IMR-90 (cell line): ENCODE measurements at places on chromosomes 1 and 21.

- H3K36me3 ChIP-seq = no peaks in the 10 kb centered on the region
- no peak overlapping the region for H3K27ac ChIP-seq
- DNase-seq = no peak
Measured at GRCh38 chr1:56409112-56409691, 170.2 kb downstream of the PLPP3 start.

GRCh38 chr1:168180148-168180524 is 1.4 kb downstream of the TIPRL start:
- peak overlapping the region; percentile 89; the same call in 1 of the 2 replicates for H3K27ac ChIP-seq
- H3K27me3 ChIP-seq = no peaks in the 10 kb centered on the region
- H3K36me3 ChIP-seq = no peaks in the 10 kb centered on the region; the same call in 1 of the 2 replicates
- DNase-seq = no peak
- H3K4me1 ChIP-seq = no peaks in the 10 kb centered on the region

- no peak overlapping the region for H3K27ac ChIP-seq
- H3K4me3 ChIP-seq = no peak overlapping the region
- DNase-seq = no peak
- H3K27me3 ChIP-seq = no peaks in the 10 kb centered on the region
Measured at GRCh38 chr1:116189481-116189880, 78.3 kb downstream of the MAB21L3 start.

- H3K27me3 ChIP-seq = no peaks in the 10 kb centered on the region
- H3K4me1 ChIP-seq = peaks cover 17% of the 10 kb centered on the region
- no peaks in the 10 kb centered on the region for H3K36me3 ChIP-seq
- DNase-seq = peak; percentile 41
- H3K4me3 ChIP-seq = no peak overlapping the region
Measured at GRCh38 chr1:41682845-41683625, 198.6 kb upstream of the EDN2 start.

DNA sequence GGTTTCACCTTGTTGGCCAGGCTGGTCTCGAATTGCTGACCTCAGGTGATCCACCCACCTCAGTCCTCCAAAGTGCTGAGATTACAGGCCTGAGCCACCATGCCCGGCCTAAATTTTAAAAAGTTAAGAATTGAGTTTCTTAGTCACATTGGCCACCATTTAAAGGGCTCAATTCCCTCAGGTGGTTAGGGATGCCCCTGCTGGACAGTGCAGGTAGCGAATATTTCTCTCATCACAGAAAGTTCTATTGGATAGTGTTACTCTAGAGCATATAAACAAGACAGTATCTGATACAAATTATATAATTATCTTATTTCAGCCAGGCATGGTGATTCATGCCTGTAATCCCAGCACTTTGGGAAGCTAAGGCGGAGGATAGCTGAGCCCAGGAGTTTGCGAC is 320.2 kb downstream of the ZP4 start:
- no peaks in the 10 kb centered on the region for H3K27me3 ChIP-seq
- H3K27ac ChIP-seq = no peak overlapping the region
- no peaks in the 10 kb centered on the region for H3K36me3 ChIP-seq
- DNase-seq = no peak
- H3K4me3 ChIP-seq = no peak overlapping the region
- no peaks in the 10 kb centered on the region for H3K4me1 ChIP-seq
